Myometrial cell (primary cell): ENCODE measurements at places on chromosomes 3 and 15. TPM values are rescaled to one million over a fixed set of nuclear protein-coding genes. Genes with fewer than 3 reads are reported as not detected.

The FEZF2 gene
- total RNA-seq = not detected in 2 replicates

The ZNF80 gene
- total RNA-seq = not detected in 2 replicates

The ALPK3 gene
- total RNA-seq = under 0.01 and 0.29 TPM in 2 replicates

The CDHR4 gene
- not detected in 2 replicates for total RNA-seq

The MESP2 gene
- total RNA-seq = under 0.01 and 2.8 TPM in 2 replicates

The NAALADL2 gene
- 0.86 and 0.89 TPM in 2 replicates for total RNA-seq

The C2CD4A gene
- total RNA-seq = not detected in 2 replicates

The NOX5 gene
- total RNA-seq = 0.29 and 0.71 TPM in 2 replicates

The EPHB1 gene
- under 0.01 TPM in 1 of 2 replicates, not detected in the other for total RNA-seq

The UBE2Q2 gene
- total RNA-seq = 34.9 and 37.7 TPM in 2 replicates

The GRAMD1C gene
- 2.0 and 3.9 TPM in 2 replicates for total RNA-seq

The PLS1 gene
- 0.53 and 0.58 TPM in 2 replicates for total RNA-seq

The PAK6 gene
- total RNA-seq = not detected in 2 replicates

The PAQR9 gene
- not detected in 2 replicates for total RNA-seq

The THSD4 gene
- 60.5 and 93.6 TPM in 2 replicates for total RNA-seq

The HYKK gene
- 1.2 and 2.7 TPM in 2 replicates for total RNA-seq
